ENCODE measurements at places on chromosomes 12 and 14. TPM values are rescaled to one million over a fixed set of nuclear protein-coding genes. Genes with fewer than 3 reads are reported as not detected.

DNA sequence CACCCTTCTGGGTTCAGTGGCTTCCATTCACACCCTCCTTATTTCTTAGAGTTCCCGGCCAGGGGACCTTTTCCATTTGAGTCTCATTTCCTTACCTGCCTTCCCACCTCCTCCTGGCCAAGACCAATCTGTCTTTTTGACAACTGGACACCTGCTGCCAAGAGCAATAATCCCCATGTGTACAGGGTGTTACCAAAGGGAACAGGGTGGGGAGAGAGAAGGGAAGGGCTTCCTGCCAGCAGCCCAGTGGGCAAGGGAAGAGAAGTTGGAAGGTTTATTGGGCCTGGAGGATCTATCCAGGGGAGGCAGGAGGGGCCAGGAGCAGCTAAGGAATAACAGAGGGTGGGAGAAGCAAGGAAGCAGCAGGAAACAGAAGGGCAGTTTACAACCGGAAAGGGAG, 346.2 kb downstream of the C12orf75 start:
- DNase-seq = no peak

- no peak for DNase-seq
Measured at GRCh38 chr14:76237349-76237990, 85.7 kb downstream of the GPATCH2L start.

The GALC gene
- 22.2 TPM for polyA plus RNA-seq

The AMN gene
- polyA plus RNA-seq = 0.34 TPM

- no peak for DNase-seq
Measured at GRCh38 chr14:104254735-104255400, 116.5 kb downstream of the KIF26A start.

DNA sequence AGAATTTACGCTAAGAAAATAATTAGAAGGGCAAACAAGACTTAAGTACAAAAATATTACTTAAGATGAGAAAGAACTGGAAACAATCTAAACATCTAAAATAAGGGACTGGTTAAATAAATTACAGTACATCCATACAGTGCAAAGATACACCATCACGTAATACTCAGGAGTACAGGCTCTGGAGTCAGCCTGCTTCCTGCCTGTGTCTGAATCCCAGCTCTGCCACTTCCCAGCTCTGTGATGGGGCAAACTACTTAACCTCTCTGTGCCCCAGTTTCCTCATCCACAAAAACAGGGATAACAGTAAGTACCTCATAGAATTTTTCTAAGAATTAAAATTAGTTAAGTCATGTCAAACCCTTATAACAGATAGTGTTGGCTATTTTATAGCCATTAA, 36.0 kb downstream of the PPTC7 start:
- no peak for DNase-seq

- no peak for DNase-seq
Measured at GRCh38 chr12:57803319-57803893, 15.1 kb downstream of the AVIL start.

- DNase-seq = no peak
Measured at GRCh38 chr14:92888896-92889295, 34.1 kb upstream of the CHGA start.

DNA sequence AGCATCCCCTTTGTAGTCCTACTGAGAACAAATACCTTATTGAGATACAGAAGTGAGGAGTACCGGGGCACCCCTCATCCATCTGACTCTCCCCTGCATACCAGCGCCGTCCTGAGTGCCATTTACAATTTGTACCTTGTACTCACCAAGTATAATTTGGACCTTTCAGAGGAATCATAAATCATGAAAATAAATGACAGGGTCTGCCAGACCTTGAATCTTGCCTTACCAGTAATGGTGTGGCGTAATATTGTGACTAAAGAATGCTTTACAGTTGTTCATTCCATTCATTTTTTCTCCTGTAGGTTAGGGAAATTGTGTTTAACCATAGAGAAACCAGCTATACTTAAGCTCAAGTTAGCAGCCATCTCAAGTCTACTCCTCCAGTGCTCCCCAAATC, 243.7 kb upstream of the RGS6 start:
- DNase-seq = no peak

GRCh38 chr12:66387117-66387516, 84.8 kb downstream of the HELB start:
- DNase-seq = no peak

All from muscle of back (tissue), 13 donors.